ENCODE measurements at places on chromosomes 2 and 18. TPM values are rescaled to one million over a fixed set of nuclear protein-coding genes. Genes with fewer than 3 reads are reported as not detected.

CFC1 gene
- not detected for total RNA-seq

CPO gene
- total RNA-seq, result 0.95 TPM

CDH2 gene
- total RNA-seq, result 8.2 TPM

TMEM214 gene
- total RNA-seq, result 36.0 TPM

FKBP1B gene
- 3.1 TPM for total RNA-seq

Data from sigmoid colon (tissue), 7 donors.